ENCODE measurements at places on chromosomes 1 and 21.

GRCh38 chr1:7218210-7218832 is 433.1 kb downstream of the CAMTA1 start:
- peak; percentile 56 for DNase-seq

DNA sequence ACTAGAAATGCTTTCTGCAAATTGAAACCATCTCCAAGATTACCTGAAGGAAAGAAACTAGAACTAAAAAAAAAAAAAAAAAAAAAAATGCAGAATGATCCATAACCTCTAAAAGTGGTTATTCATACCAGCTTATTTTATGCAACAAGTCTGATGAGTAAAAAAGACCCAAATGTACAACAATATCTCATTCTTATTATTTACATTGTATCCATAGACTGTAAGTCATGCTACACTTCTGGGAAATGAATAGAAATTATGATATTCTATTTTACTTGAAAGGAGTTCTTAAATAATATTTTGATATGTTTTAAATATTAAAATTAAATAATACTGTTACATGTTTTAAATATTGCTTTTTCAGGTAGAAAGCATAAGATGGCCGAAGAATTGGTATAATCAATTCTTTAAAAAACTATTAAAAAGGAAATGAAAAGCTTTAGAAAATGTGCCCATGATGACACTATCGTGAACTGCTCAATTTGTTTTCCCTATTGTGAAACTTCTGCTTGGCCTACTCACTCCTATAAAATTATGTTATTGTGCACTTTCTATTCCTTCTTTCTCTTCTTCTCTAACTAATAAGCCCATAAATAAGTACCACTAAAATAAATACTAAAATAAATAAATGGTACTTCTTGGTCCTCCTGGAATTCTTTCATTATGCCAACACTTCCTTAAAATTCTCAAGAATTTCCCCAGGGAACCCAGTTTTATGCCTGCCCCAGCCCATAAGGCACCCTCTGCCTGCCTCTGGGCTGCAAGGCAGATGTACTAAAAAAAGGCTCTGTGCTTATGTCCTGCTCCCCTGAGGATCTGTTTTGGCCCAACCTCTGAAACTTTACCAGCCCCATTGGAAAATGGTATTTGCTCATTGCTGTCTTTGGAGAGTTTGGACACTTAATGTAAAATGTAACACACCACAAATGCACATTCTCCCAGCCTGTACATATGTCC is 18.1 kb downstream of the SAMSN1 start:
- no peak for DNase-seq

DNA sequence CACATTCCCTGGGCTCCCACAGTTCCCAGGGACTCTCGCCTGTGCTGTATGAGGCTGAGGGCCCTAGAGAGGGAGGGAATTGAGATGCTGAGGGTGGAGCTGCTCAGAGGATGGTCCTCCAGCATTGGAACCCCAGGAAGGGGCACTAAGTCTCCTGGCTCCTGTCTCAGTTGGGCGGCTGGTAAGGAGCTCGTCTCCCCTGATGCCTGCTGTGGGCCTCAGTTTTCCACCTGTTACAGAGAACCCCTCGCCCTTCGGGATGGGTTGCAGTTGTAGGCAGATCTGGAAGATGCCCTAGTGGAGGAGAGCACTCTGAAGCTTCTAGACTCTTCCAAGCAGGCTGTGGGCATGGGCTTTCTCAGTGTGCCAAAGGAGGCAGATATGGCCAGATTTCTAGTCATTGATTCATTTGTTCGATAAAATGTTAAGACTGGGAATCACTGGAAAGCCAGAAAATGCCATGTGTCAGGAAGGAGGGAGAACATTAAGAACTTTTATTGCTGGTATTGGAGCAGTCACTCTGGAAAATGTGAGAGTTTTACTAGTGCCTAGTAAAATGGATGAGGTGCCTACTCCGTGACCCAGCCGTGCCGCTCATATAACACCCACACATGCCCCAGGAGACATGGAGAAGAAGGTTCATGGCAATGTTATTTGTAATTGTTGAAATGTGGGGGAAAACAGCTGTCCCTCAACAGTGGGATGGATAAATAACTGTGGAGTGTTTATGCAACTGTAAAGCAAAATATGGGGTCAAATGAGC is 828 bp upstream of the MYBPH start:
- DNase-seq = no peak

DNA sequence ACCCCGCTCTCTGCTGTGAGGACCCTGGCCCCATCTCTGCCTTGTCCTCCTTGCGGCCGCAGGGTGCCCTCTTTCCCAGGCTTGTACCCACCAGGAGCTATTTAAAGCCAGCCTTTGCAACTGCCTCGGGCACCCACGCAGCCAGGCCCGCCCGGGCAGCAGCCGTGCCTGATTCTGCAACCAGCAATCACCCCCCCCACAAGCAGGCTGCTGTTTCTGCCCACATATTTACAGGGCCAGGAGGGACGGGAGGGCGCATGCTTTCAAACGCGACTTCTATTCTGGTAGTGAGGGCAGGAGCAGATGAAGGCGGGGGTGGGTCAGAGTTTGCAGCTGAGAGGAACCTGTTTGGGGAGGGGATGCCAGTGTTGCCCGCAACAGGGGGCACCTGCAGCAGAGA is 13.6 kb downstream of the GABRD start:
- no peak for DNase-seq

- no peak for DNase-seq
Measured at GRCh38 chr1:111643696-111644095, 24.1 kb downstream of the RAP1A start.

- DNase-seq = no peak
Measured at GRCh38 chr1:202010180-202011015, at the start of gene ELF3. ELF3 (plus strand) TSS chr1:202010587; CDS start chr1:202011137, 550 bp downstream.

DNA sequence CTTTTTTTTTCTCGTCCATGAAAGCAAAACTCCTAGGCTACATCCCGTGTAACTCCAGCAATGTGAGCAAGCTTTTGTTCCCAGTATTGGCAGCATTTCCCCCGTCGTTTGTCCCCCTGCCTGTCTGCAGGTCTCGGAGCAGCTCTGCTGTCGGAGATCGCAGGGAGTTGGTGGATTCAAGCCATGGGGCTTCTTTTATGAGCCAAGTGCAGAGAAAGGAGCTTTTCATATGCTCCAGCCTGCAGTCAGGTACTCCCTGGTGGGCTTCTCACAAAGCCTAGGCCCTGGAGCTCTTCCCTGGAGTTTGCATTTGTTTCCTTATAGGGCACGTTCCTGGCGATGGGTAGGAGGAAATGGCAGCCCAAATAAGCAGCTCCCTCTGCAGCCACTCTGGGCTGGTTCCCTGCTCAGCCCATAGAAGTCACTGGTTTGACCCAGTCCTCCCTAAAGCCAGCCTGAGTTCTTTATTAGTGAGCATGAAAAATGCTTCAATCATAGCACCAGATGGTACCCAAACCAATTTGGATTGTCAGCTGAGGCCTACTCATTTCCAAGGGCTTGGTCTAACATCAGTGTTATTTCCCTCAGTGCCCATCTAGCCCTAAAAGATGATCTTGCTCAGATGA is 78.3 kb downstream of the NUF2 start:
- no peak for DNase-seq

DNA sequence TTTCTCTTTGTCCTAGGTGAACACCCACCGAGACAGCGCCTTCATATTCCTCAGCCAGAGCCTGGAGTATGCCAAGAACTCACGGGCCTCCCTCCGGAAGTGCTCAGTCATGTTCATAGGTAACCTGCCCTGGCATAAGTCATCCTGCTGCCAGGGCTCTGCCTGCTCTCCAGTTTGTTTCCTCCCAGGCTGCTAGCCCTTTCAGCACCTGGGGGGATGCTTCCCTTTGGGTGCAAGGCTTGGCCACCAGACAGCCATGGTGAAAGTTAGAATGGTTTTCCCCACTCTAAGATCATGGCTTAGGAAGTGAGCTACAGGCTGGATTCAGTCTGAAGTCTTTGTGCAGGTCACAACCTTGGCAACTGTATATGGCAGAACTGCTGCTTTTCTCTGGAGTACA is 9.2 kb upstream of the TTC4 start:
- no peak for DNase-seq

DNA sequence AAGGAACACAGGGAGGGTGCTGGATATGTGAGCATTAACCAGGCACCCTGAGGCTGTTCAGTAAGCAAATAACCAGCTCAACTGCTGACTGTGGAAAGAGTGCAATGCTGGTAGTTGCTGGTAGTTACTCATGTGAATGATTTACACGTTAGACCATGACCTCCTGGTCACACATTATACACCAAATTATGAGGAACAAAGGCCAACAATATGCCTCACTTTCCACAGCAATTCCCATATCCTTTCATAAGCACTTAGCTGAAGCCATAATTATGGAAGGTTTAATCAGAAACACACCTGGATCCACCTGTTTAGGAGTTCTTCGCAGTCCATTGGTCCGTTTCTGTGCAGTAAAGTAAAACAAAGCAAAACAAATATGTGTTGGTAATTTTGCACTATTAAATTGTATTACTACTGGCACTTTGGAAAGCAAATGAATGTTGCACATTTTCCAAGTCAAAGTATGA is 281.8 kb downstream of the VAV3 start:
- DNase-seq = no peak

DNA sequence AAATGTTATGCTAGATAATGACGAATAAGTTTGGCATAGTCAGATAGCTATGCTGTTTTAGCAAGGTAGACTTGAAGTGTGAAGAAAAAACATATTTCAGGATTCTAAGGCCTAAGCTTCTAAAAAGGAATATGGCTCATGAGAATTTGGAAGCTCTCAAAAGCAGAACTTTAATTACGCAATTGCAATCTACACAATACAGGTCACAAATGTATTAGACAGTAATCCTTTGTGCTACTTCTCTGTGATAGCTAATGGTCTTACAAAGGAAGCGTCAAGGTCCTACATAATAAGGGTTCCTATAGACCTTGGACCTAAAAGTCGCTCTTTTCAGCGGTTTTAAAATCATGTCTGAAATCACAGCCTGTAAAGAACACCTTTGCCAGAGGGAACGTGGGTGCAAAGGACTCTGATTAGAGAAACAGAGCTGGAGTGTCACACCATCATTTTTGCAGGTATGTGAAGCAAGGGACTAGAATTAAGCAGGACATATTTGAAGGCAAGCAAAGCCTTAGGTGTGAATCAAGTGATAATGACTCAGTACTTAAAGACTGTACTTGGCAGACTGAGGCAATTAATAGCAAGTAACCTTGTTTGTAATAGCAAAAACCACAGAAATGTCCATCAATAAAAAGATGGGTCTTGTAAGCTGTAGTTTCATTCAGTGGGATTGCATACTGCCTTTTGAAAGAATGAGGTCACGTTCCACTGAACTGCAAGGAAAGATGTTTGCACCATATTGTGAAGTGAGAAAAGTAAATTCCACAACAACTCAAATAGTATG is 420.2 kb downstream of the KCTD3 start:
- DNase-seq = no peak

DNA sequence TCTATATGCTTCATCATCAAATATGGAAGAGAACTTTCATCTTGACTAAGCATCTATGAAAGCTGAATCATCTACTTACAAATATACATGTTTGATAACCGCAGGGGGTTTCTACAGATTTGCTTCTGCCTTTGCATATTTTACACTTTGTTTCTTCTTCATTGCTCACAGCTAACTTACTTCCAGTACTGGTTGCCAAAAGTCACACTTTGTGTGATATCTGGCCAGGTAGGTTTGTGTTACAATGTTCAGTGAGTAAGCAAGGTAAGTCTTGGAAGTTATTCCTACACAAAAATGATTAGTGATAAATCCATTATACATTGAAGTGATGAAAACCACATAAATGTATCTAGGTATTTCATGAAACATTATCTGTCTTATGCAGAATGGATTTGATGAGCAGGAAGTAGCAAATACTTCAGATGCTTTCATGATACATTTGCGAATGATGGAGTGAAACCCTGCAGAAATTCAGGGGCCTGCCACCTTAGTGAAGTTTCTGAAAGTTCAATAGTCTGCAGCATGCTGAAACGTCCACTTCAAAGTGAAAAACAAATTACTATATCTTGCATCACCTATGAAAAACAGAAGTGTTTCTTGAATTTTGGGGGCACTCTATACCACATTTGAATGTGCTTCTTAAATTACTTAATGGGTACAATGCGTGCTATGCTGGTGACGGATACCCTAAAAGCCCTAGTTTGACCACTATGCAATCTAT is 187.3 kb downstream of the ATP6V1G3 start:
- DNase-seq = no peak

DNA sequence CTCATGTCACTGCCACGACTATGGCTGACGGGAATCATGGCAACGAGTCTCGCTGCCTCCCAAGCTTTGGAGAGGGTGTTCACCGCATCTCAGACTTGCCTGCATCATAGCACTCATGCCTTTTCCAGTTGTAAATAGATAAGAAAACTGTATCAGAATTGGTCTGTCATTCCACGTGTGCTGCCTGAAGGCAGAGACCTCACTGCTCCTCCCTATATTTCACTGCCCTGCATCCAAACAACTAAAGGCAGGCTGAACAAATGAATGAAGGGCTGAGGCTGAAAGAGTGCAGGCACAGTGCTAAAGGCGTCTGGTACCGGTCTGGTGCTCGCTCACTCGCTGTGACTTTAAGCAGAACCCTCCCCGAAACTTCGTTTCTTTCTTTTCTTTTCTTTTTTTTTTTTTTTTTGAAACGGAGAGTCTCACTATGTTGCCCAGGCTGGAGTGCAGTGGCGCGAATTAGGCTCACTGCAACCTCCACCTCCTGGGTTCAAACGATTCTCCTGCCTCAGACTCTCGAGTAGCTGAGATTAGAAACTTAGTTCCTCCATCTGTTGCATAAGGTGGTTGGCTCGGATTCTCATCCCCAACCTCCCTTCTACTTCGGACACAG is 542 bp downstream of the EIF2B3 start:
- no peak for DNase-seq

DNA sequence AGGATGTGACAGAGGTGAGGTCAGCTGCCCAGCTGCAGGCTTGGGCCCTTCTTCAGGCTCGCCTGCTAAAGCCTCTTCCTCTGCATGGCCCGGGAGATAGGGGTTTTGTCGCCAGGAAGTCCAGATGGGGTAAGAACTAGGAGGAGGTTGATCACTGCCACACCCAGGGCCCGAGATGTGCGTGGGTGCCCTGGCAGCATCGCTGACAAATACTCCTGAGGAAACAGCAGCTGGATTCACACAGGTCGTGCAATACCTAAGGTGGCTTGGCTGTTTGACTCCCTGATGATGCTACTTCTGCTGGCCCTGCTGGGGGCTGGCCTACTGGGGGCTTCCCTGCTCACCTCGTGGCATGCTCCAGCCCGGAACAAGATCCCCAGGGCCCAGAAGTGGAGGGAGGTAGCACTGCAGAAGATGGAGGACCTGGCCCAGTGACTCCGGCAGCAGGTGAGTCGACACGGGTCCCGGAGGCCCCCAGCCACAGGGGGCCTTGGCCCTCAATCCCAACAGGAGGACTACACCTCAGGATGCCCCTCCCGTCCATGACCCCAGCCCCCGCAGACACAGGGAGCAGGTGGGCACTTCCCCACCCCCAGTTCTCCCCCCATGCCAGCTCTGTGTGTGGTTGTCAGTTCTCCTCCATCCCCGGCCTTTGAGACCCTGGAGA is 29.6 kb downstream of the FAAH start:
- no peak for DNase-seq

GRCh38 chr1:202005958-202006357 is 4.4 kb upstream of the ELF3 start:
- DNase-seq = no peak

GRCh38 chr1:100266741-100267140 is 725 bp downstream of the RTCA start:
- DNase-seq = no peak

All from activated T-cell treated with anti-CD3 and anti-CD28 coated beads, Interleukin-2, amount 50 U/mL, for 48 hours (primary cell).